ENCODE measurements at places on chromosomes 4 and X. TPM values are rescaled to one million over a fixed set of nuclear protein-coding genes. Genes with fewer than 3 reads are reported as not detected.
A peak's percentile ranks its signal among the peaks of the same experiment; 100 is the strongest.

DNA sequence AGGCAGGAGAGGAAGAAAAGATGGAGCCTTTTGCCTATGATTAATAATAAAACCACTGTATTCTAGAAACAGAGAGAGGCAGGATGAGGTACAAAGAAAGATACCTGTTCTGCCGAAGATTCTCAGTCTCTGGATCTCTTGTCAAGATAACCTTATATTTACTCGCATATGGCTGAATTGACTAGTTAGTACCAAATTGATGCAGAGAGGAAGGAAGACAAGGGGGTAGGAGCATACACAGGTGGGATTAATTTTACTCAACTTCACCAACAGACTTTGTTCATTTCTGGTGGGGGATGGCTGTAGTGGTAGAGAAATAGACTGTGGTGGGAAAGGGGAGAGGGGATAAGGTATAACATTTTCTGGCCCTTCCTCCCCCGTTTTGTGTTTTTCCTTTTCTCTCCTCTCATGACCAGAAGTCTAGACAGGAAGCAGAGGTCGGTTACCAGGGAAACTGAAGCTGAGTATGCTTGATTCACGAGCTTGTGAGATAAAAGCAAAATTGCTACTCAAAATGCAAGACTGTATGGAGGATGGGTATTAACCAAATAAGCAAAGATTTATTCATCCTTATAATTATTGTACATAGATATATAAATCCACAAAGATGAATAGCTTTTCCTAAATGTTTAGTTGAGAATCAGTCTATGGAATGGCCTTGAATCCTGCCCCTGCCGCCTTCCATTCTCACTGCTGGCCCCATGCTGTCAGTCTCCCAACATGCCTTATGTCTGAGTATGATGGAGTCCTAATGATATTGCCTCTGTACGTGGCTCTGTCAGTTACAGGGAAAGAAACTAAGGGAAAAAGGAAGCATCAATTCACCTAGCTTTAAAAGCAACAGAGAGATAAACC, 17.8 kb upstream of the PAGE2B start:
- peak; percentile 20 for DNase-seq

GRCh38 chr4:180059216-180059881, 2183.9 kb upstream of the TENM3 start:
- DNase-seq: peak; percentile 22

GRCh38 chrX:129679901-129680300, 25.1 kb upstream of the APLN start:
- DNase-seq: no peak

- no peak for DNase-seq
Observed at GRCh38 chrX:139167282-139167681, 363.3 kb upstream of the F9 start.

DNA sequence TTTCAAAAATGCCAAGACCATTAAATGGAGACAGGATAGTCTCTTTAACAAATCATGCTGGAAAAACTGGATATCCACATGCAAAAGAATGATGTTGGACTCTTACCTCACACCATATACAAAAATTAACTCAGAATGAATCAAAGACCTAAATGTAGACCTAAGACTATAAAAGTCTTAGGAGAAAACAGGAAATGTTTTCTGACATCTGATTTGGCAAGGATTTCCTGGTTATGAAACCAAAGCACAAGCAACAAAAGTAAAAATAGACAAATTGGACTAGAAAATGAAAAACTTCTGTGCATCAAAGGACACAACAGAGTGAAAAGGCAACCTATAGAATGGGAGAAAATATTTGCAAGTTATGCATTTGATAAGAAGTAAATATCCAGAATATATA, 37.6 kb downstream of the ARFIP1 start:
- DNase-seq: no peak

GRCh38 chrX:152520653-152521052, 69.5 kb upstream of the GABRA3 start:
- no peak for DNase-seq

- DNase-seq: no peak
Observed at GRCh38 chrX:11382930-11383329, 89.7 kb downstream of the AMELX start.

DNA sequence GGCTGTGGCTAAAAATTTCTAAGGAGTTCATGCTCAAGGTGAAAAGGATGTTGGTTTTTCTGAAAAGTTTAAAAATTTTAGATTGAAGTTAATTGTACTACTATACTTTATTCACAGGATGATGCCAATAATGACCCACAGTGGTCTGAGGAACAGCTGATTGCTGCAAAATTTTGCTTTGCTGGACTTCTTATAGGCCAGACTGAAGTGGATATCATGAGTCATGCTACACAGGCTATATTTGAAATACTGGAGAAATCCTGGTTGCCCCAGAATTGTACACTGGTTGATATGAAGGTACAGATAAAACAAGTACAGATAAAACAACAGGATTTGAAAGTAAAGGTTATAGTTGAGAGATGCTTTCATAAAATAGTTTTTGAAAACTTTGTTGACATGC, 12.2 kb downstream of the PAICS start:
- DNase-seq: no peak

DNA sequence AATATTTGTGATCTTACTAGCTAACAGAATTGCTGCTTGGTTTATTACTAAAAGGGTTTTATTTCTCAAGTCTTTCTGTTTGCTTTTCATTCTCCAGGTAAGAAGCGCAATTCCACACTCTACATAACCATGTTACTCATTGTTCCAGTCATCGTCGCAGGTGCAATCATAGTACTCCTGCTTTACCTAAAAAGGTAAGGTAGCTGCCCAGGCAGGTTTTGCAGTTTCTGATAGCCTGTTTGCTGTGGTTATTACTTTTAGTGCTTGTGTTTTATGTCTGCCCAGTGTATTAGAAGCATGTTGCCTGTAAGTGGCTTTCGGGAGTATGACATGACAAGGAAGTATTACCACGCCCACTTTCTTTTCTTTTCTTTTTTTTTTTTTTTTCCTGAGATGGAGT, 46.4 kb downstream of the IL13RA1 start:
- no peak for DNase-seq

GRCh38 chrX:110248578-110248977, 69.3 kb downstream of the AMMECR1 start:
- DNase-seq: no peak

DNA sequence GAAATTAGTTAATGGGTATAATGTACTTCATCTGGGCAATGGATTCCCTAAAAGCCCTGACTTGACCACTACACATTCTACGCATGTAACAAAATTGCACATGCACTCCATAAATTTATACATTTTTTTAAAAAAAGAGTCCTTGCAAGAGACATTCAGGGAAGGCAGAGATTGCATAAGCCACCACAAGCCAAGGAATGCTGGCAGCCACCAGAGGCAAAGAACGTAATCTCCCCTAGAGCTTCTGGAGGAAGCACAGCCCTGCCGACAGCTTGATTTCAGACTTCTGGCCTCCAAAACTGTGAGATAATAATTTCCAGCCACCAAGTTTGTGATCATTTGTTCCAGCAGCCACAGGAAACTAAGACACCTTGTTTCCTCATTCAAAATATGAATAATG, 185.6 kb upstream of the GALNT7 start:
- DNase-seq: no peak

DNA sequence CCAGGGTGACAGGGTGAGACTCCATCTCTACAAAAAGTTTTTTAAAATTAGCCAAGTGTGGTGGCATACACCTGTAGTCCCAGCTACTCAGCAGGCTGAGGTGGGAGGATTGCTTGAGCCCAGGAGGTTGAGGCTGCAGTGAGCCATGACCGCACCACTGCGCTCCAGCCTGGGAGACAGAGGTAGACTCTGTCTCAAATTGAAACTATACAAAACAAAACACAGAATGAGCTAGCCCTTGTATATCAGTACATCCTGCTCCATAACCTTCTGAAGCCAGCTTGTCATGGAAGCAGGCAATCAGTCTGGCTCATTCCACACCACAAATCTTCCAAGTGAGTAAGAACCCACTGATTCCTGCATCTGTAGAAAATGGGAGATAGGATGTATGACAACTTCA, 49.0 kb downstream of the CD99L2 start:
- no peak for DNase-seq

DNA sequence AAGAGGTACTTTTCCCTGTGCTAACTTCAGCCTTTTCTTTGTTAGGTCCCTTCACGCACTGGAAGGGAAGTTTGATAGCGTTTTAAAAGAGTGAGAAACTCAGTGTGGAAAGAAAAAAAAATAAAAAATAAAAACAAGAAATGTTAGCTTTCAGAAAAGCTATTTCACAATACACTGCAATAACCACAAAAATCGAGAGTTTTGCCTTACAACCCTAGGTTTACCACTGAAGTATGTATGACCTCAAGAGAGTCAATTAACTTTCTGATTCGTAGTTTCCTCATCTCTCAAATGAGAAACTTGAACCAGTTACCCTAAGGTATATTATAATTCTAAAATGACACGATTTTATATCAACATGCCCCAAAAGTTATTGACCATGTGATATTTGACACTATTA, 93.9 kb upstream of the JADE1 start:
- DNase-seq: no peak

GRCh38 chrX:137033774-137034507, at the start of gene GPR101:
GPR101 (minus strand) TSS chrX:137033995; CDS start chrX:137031674, 2,321 bp downstream.
- DNase-seq: peak; percentile 32

DNA sequence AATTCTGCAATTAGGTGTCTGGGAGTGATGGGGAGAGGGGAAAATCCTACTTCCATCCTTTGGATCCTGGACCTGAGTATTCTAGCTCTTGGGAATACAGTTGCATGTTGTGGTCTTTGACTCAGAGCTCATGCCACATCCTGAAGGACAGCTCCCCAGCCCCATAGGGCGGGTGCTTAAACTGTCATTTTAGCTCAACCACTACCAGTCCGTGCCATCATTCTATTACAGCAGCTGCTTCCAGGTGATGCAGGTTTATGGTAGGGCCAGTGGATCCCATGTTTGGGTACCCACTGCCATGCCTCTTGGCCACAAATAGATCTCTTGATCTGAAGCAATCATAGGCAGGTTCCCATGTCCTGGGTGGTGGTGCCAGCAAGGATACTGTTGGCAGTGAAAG, 34.7 kb downstream of the CCKAR start:
- DNase-seq: no peak

GRCh38 chr4:161929956-161930355, 233.8 kb downstream of the FSTL5 start:
- DNase-seq: no peak

- DNase-seq: no peak
Observed at GRCh38 chr4:143564472-143564871, 51.0 kb downstream of the SMARCA5 start.

GRCh38 chr4:173024203-173024602, 144.4 kb upstream of the GALNT7 start:
- no peak for DNase-seq

DNA sequence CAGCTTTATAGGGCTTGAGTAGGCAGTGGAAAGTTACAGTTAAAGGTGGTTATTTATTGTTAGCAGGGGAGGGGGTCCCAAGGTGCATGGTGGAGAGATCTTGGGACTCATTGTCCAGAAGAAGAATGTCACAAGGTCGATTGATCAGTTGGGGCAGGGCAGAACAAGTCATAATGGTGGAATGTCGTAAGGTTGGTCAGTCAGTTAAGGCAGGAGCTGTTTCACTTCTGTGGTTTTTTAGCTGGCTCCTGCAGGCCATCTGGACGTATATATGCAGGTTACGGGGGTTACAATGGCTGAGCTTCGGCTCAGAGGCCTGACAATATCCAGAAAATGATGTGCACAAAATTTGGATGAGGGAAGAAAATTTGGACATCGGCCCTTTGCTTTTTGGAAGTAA, 7.1 kb downstream of the OFD1 start:
- DNase-seq: no peak

DNA sequence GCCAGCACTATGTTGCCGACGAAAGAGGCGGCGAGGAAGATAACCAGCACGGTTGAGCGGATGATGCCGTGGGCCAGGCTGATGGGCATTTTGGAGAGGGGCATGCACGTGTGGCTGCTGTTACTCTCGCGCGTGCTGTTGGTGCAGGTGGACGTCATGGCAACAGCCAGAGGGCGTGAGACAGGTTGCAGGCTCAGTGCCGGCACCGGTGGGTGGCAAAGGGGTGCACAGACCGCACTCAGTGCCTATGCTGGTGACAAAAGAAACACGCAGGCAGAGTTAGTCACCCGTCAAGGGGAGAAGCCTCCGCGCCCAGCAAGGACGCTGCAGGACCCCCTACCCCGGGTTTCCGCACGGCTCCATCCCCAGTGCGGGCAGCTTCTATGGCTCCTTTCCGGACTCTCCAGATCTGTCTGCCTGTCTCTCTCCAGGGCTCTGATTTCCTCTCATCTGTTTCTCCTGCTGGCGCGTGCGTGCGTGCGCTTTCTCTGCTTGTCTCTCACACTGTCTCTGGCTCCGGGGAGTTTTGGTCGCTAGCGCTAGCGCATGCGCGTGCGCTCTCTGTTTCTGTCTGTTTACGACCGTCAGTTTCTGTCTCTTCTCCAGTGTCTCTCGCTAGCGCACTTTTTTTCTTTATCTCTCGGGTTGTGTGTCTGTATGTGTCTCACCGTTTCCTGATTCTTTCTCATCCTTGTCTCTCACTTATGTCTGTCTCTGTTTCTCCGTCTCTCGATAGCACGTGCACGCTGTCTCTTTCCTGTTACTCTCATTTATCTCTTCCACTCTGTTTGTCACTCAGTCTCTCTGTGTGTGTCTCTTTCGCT, 2.1 kb downstream of the GPR101 start:
- peak; percentile 73 for DNase-seq

The TKTL1 gene
- not detected for total RNA-seq

The AR gene
- not detected for total RNA-seq

The HAND2 gene
- not detected for total RNA-seq

The SULT1E1 gene
- not detected for total RNA-seq

The NPNT gene
- total RNA-seq: not detected

The GASK1B gene
- not detected for total RNA-seq

The SFRP2 gene
- total RNA-seq: not detected

The MAGEA11 gene
- total RNA-seq: not detected

The STATH gene
- not detected for total RNA-seq

The ZNF630 gene
- 1.7 TPM for total RNA-seq
